Cerebellar cortex (tissue), 1 donor: ENCODE measurements at places on chromosomes 1 and 21.

DNA sequence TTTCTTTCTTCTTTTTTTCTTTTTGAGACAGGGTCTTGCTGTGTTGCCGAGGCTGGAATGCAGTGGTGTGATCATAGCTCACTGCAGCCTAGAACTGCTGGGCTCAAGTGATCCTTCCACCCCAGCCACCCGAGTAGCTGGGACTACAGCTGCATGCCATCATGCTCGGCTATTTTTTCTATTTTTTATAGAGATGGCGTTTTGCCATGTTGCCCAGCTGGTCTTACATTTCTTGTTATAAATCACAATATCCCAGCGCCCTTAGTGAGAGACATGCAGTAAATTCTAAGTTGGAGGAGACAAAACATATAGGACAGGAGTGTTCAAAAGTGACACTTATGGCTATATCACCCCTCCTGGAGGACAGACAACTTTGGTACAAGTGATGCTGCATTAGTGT is 31.3 kb upstream of the ACTN2 start:
- no peak for DNase-seq

DNA sequence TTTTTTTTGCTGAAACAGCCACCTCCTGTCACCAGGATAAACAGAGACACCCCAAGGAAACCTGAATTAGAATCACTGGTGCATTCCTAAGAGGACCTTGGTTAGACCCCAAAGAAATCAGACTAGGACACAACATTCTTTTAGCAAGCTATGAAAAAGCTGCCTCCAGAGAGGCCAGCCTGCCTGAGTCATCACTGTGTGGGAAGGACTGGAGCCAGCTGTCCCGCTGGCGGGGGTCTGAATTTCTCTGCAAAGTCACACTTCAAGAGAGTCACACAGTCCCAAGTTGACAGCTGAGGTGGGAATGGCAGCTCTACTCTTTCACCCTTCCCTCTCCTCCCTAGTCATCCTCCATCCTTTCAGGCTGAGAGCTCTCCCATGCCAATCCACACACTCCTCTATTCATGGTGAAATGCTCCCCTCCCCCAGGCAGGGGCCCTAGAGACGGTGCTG is 405.0 kb upstream of the POU3F1 start:
- DNase-seq, result no peak

GRCh38 chr1:33944846-33945245 is 81.0 kb downstream of the HMGB4 start:
- DNase-seq, result no peak

DNA sequence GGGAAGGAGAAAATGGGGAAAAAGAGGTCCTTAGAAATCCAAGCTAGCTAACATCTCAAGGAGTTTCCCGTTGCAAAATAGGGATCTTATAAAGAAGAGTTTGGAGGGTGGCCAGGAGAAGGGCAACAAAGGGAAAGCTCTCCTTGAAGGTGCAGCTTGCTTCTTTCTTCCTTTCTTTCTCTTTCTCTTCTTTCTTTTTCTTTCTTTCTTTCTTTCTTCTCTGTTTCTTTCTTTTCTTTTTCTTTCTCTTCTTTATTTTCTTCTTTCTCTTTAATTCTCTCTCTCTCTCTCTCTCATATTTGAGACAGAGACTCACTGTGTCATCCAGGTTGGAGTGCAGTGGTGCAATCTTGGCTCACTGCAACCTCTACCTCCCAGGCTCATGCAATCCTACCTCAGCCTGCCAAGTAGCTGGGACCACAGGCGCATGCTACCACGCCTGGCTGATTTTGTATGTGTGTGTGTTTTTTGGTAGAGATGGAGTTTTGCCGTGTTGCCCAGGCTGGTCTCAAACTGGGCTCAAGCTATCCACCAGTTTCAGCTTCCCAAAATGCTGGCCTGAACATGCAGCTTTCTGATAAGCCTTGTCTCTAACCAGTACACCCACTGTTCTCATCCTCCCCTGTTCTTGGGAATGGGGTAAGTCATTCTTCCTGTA is 44.4 kb downstream of the RNF11 start:
- no peak for DNase-seq

GRCh38 chr1:110155878-110156522 is 5.7 kb downstream of the SLC6A17 start:
- DNase-seq, result no peak

GRCh38 chr1:69271587-69272125 is 296.1 kb upstream of the LRRC7 start:
- no peak for DNase-seq

GRCh38 chr1:28027660-28028059 is 60.8 kb downstream of the EYA3 start:
- DNase-seq, result no peak

GRCh38 chr1:239563681-239564080 is 177.3 kb downstream of the CHRM3 start:
- no peak for DNase-seq

GRCh38 chr1:248776991-248777390 is 21.4 kb upstream of the LYPD8 start:
- DNase-seq, result no peak

- no peak for DNase-seq
Observed at GRCh38 chr1:39086865-39087409, 60.8 kb downstream of the NDUFS5 start.

DNA sequence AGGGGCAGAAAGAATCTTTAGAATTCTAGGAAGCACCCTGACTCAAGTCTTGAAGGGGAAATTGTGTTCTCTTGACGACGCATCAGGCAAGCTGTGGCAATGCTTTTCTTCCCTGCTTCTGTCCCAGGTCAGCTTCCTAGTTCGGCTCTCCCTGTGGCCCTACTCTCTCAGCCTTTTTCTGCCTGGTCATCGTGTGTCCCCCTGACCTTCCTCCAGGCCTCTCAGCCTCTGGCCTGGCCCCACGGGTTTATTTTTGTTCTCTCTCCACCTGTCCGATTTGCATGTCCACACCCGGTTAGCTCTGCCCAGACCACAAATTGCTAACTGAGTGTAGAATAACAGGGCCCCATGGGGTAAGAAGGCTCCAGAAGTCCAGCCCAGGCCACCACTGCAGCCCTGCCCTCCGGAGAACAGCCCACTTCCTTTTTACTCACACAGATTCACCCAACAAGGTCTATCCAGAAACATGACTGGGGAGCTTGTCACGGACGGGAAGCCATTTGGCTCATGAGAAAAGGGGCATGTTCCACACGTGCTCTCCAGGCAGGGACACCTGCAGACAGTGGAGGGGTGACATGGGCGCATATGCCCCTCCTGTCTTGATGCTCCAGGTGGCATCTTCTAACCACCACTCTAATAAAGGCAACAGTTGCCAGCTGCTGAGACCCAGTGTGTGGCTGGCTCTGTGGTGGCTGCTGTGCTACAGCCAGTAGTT is 9.8 kb downstream of the KCNN3 start:
- no peak for DNase-seq

DNA sequence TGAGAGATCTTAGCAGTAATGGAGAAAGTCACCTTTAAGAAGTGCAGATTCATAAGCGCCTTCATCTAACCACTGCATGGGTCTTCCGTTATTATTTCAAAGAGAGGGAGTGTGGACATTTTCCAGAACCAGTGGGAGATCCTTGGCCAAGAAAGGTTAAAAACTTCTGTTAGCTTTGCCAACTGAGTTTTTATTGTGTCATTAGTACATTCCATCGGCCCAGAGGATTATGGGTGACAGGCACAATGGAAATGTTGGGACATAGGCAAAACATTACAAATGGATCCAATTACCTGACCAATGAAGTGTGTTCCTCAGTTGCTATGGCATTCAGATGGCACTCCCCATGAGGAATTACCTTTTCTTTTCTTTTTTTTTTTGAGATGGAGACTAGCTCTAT is 115.5 kb downstream of the PPIAL4G start:
- no peak for DNase-seq

GRCh38 chr1:185420588-185421081 is 103.6 kb upstream of the IVNS1ABP start:
- no peak for DNase-seq

GRCh38 chr1:161391611-161392010 is 23.9 kb upstream of the CFAP126 start:
- no peak for DNase-seq
